MCF 10A (cell line): ENCODE measurements at places on chromosomes 1 and 21. TPM values are rescaled to one million over a fixed set of nuclear protein-coding genes. Genes with fewer than 3 reads are reported as not detected.

DNA sequence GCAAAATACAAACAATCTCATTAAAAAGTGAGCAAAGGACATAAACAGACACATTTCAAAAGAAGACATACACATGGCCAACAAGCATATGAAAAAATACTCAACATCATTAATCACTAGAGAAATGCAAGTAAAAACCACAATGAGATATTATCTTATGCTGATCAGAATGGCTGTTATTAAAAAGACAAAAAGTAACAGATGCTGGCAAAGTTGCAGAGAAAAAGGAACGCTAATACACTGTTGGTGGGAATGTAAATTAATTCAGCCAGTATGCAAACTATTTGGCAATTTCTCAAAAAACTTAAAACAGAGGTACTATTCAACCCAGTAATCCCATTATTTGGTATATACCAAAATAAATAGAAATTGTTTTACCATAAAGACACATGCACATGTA lies 32.2 kb upstream of the TNFSF18 start:
- no peak for DNase-seq
- no peak overlapping the region for H3K4me3 ChIP-seq
- H3K27me3 ChIP-seq: no peaks in the 10 kb centered on the region
- H3K27ac ChIP-seq: no peak overlapping the region

DNA sequence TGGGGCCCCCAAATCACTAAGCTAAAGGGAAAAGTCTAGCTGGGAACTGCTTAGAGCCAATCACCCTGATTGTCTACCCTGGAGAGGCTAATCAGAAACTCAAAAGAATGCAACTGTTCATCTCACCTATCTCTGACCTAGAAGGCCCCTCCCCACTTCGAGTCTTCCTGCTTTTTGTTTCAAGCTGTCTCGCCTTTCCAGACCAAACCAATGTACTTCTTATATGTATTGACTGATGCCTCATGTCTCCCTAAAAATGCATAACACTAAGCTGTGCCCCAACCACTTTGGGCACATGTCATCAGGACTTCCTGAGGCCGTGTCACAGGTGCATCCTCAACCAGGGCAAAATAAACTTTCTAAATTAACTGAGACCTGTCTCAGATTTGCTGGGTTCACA lies 209.5 kb downstream of the APP start:
- peak overlapping the region; percentile 64 for H3K27ac ChIP-seq
- H3K36me3 ChIP-seq: peaks cover 55% of the 10 kb centered on the region
- H3K4me3 ChIP-seq: no peak overlapping the region
- H3K27me3 ChIP-seq: no peaks in the 10 kb centered on the region

DNA sequence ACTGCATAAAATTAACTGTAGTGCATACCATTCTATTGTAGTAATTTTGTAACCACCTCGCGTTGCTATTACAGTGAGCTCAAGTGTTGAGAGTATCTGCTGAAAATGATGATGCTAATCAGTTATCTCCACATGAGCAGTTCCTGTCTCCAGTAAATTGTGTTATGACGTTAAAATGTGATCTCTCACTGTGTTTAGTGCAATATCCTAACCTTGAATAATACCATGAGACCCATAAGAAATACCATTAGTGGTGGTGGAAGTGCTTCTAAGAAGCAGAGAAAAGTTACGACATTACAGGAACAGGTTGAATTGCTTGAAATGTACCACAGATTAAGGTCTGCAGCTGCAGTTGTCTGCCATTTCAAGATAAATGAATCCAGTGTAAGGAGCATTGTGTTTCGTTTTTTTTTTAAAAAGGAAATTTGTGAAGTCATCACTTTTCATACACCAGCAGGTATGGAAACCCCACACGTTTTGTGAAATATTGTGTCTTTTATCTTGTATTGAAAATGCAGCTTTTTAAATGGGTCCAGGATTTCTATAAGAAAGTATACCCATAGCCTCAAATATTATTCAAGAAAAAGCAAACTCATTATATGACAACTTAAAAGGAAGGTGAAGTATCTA lies 72.5 kb downstream of the ANGPTL1 start:
- H3K4me3 ChIP-seq: no peak overlapping the region
- no peaks in the 10 kb centered on the region for H3K27me3 ChIP-seq
- DNase-seq: no peak

GRCh38 chr1:183947988-183948387 lies 89.5 kb downstream of the COLGALT2 start:
- no peak overlapping the region for H3K27ac ChIP-seq
- H3K4me1 ChIP-seq: peaks cover 6% of the 10 kb centered on the region
- no peak overlapping the region for H3K4me3 ChIP-seq
- no peak for DNase-seq
- H3K36me3 ChIP-seq: no peaks in the 10 kb centered on the region
- H3K27me3 ChIP-seq: no peaks in the 10 kb centered on the region

GRCh38 chr1:231951374-231951773 lies 324.8 kb downstream of the DISC1 start:
- H3K27me3 ChIP-seq: no peaks in the 10 kb centered on the region
- no peak overlapping the region for H3K27ac ChIP-seq
- no peaks in the 10 kb centered on the region for H3K36me3 ChIP-seq
- no peaks in the 10 kb centered on the region for H3K4me1 ChIP-seq
- DNase-seq: peak; percentile 46

DNA sequence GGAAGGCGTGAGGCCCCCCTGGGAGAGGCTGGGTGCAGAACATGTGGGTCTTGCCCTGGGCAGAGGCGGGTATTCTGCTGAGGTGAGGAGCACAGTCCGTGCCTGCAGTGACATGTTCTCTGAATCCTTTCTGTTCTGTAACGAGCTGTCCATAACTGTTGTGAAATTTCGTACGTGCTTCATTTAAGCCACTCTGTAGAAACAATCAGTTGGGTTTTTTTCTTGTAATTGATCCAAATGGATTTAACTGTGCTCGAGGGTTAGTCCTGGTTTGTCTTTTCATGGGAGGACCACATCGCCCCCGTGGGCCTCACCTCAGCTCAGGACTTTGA lies 45.4 kb upstream of the DIP2A start:
- H3K4me3 ChIP-seq: no peak overlapping the region
- no peaks in the 10 kb centered on the region for H3K4me1 ChIP-seq
- H3K27me3 ChIP-seq: no peaks in the 10 kb centered on the region
- peak; percentile 1 for DNase-seq
- no peak overlapping the region for H3K27ac ChIP-seq
- peaks cover 73% of the 10 kb centered on the region for H3K36me3 ChIP-seq

DNA sequence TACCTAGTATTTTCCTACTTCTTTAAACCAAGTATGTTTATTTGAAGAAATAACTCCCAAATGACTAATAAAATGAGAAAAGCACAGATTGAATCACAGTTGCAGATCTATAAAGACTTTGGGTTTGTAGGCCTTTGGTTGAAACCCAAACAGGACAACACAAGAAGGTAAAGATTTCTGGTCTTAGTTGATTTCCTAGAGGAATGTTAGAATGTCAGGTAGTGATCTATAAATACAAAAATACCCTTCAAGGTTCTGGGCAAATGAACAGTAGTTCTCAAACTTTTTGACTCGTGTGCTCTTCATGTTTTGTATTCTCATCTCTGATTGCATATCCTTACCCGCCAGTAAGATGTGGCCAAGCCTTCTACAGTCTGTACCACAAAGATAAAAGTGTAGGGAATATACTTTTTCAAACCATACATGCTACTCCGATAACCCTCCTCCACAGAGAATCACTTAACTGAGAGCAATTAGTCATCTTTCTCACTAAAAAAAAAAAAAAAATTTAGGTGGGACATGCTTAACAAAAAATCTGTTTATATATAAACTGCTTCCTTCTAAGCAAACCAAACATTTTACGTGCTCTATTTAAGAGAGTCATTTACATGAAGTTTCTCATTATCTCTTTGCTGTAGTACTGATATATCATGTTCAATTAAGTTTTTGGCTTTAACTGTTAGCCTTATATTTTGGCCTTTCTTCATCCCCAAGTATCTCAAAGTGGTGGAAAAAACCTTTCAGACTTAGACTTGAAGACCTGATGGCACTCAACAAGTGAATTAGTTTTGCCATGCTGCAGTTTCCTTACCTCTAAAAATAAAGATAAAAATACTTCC lies 36.0 kb downstream of the CNIH4 start:
- no peak overlapping the region for H3K4me3 ChIP-seq
- no peaks in the 10 kb centered on the region for H3K4me1 ChIP-seq
- peaks cover 100% of the 10 kb centered on the region for H3K36me3 ChIP-seq

- no peak for DNase-seq
- H3K27ac ChIP-seq: no peak overlapping the region
- H3K4me1 ChIP-seq: peaks cover 17% of the 10 kb centered on the region
- H3K36me3 ChIP-seq: no peaks in the 10 kb centered on the region
These were observed 12.5 kb downstream of the TRAF3IP3 start for GRCh38 chr1:209768354-209768774.

- H3K4me3 ChIP-seq: no peak overlapping the region
- H3K4me1 ChIP-seq: no peaks in the 10 kb centered on the region
- no peak overlapping the region for H3K27ac ChIP-seq
- peaks cover 1% of the 10 kb centered on the region for H3K27me3 ChIP-seq
- no peaks in the 10 kb centered on the region for H3K36me3 ChIP-seq
These were observed 113.5 kb downstream of the GDAP2 start for GRCh38 chr1:117815926-117816325.

DNA sequence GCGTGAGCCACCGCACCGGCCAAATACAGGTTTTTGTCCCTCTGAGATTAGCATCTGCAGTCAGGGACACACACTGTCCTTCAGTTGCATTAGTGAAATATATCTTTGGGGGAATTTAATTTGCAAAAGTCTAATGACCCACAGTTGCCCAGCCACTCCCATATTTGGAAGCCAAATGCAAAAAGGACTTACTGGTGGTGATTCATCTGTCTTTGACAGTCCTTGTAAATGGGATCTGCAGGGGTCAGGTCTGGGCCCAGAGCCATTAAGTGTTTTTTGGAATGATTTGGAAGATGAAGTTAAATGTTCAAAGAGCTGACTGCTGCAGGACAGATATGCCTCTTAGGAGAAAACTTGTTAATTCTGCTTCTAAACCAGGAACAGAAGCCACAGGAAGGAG lies 44.6 kb upstream of the DNASE2B start:
- no peak overlapping the region for H3K27ac ChIP-seq
- no peaks in the 10 kb centered on the region for H3K36me3 ChIP-seq
- no peaks in the 10 kb centered on the region for H3K27me3 ChIP-seq
- no peak overlapping the region for H3K4me3 ChIP-seq
- DNase-seq: peak; percentile 23

- peaks cover 16% of the 10 kb centered on the region for H3K4me1 ChIP-seq
- no peak overlapping the region for H3K4me3 ChIP-seq
- H3K27me3 ChIP-seq: no peaks in the 10 kb centered on the region
- H3K27ac ChIP-seq: peak overlapping the region; percentile 54
These were observed 19.0 kb downstream of the KDM4A start for GRCh38 chr1:43668956-43669355.

DNA sequence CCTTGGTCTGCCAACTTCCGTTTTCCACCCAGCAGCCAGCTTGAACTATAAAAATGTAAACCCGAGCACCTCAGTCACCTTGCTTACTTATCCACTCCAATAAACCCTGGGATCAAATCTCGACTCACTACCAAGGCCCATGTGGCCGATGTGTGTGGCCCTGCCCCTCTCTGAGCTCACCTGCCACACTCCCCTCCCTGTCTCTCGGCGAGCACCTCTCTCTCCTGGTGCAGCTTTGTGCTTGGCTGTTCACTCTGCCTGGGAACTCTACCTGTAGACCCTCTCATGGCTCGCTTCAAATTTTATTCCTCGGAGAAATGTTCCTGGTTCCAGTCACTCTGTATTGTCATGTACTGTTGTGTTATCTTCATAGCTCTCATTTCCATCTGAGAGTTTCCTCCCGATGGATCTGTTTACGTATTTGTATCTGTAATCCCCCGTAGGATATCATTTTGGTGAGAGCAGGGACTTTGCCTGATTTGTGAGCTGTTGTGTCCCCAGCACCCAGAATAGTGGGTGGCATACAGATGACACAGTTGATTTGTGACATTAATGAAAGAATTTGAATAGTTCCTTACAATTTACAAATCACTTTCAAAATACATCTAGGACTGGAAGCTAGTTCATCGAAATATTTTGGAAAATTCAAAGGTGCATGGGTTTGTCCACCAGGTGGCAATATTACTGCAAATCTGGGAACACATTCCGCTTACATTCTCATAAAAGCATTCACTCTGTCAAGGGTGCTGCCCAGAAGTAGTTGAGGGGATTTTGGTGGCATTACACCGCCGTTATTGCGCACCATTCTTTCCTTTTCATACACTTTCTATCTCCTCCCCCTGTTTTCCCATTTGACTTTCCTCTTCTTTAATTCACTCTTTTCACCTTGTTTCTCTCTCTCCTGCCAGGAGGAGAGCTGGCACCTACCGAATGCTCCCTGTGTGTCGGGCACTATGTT lies 95.3 kb downstream of the ABCA4 start:
- H3K4me1 ChIP-seq: peaks cover 36% of the 10 kb centered on the region
- H3K36me3 ChIP-seq: no peaks in the 10 kb centered on the region
- DNase-seq: peak; percentile 77
- H3K4me3 ChIP-seq: no peak overlapping the region
- peak overlapping the region; percentile 77 for H3K27ac ChIP-seq

DNA sequence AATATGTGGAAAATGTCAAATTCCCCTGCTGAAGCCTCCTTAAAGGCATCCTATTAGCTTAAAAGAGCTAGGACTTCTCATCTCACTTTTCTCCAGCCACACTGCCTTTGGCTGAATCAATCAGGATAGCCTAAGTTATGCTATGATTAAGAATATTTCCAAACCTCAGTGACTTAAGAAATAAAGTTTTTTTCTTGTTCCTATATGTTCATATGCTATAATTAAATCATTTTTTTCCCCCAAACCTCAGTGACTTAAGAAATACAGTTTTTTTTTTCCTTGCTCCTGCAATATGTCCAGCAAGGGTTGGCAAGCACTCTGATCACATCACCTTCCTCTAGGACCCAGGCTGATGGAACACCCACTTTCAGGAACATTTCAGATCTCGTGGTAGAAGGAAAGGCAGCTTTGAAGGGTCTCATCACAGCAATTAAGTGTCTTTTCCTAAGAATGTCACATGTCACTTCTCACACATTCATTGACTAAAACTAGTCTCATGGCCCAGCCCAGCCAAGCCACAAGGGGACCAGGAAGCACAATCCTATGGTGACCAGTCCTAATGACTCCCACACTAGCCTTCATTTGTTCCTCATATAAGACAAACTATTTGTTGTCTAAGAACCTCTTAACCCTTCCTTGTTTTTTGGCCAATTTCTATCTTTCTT lies 6.3 kb upstream of the JUN start:
- no peak for DNase-seq
- no peaks in the 10 kb centered on the region for H3K27me3 ChIP-seq
- no peak overlapping the region for H3K27ac ChIP-seq

Gene OR2L13
- not detected in 2 replicates for total RNA-seq

Gene PRKAA2
- 0.72 and 1.0 TPM in 2 replicates for total RNA-seq

Gene CLCA4
- not detected in 2 replicates for total RNA-seq

Gene ITLN2
- 0.27 TPM in 1 of 2 replicates, not detected in the other for total RNA-seq

Gene DCDC2B
- total RNA-seq: not detected in 2 replicates

Gene HRNR
- not detected in 2 replicates for total RNA-seq

Gene KCNJ15
- 2.2 and 2.4 TPM in 2 replicates for total RNA-seq

Gene FBXO2
- total RNA-seq: 3.3 and 5.3 TPM in 2 replicates

Gene GNG12
- 117 and 135 TPM in 2 replicates for total RNA-seq

Gene SMAP2
- 20.2 and 21.2 TPM in 2 replicates for total RNA-seq

Gene ETV3L
- total RNA-seq: not detected in 2 replicates

Gene HS2ST1
- total RNA-seq: 20.4 and 24.4 TPM in 2 replicates
